ENCODE measurements at places on chromosomes 6 and 20.

DNA sequence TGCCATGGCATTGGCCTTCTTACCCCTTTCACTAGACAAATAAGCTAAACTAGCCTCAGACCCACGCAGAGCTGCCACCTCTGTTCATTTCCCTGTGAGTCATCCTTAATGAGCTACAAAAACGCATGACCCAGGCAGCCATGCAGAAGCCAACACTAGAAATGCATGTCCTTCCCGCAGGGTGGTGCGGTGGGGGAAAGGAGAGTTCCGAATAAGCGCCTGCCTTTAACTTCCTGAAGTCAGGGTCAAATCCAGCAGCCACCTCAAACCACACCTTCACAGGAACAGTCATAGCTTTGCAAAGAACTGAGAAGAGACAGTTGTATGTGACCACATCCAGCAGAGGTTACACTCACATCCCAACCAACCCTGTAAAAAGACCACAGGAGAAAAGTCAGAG lies 40.4 kb downstream of the IRF4 start:
- no peak for DNase-seq

GRCh38 chr6:108591040-108591816 lies 30.5 kb downstream of the FOXO3 start:
- DNase-seq = no peak

DNA sequence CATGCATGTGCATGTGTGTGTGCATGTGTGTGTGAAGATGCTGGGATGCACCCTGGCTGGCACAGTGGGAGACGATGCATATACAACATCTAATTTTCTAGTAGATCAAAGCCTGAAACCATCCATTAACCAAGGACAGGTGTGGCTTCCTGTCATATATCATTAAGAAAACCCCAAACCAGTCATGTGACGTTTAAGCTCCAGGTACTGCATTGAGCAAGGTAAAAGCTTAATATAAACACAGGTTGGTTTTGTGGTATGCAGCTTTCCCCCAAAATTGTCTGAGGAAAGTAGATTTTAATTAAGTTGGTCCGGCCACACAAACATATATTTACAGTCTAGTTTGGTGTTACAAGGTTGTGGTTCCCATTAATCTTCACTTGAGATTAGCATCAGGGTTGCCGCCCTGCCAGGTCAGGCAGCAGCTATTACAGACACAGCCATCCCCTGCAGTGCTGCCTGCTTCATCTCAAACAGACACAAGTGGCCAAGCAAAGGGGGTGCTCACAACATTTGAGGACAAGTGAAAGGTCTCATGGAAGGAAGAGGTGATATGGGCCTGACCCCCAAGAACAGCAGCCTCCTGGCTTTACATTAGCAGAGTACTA lies 48.6 kb upstream of the NAA20 start:
- no peak for DNase-seq

- DNase-seq = no peak
These were observed 27.7 kb upstream of the MPC1 start for GRCh38 chr6:166410426-166410935.

- DNase-seq = no peak
These were observed 197.6 kb upstream of the THBS2 start for GRCh38 chr6:169451065-169451838.

DNA sequence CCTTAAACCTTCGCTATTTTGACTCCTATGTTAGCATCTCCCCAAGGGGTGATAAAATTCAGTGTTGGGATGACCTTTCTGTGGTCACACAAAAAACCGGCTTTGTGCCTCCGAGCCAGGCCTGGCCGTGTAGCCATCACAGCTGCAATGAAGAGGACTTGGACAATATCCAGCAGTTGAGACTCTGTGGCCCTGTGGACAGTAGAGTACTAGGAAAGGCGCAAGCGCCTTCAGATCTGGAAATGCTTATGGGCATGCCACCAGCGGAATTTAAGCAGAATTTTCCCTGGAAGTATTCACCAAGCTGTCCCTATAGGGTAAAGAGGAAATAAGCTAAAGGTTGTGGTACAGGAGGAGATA lies 63.3 kb upstream of the SLC2A12 start:
- DNase-seq = no peak

DNA sequence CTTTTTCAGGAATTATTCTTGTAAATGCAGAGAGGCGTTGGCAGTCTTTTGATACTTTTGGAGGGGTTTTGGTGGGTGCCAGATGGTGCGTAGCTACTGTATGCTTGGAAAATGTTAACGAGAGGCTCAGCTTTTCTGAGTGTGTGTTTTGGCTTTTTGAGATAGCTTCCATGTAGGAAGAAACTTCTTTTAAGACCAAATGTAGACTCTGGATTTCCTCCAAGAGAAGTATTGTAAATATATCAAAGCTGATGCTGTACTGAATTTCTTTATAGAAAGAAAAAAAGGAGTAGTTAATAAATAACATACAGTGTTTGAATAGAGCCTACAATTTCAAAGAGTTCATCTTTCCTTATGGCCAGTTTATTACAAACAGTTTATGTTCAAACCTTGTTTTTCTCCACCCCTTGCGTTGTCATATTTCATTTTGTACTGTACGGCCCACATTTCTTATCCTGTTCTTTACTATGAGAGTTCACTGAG lies 16.7 kb downstream of the TIAM2 start:
- DNase-seq = no peak

- DNase-seq = no peak
These were observed 27.2 kb downstream of the ARID1B start for GRCh38 chr6:156804402-156804801.

- peak; percentile 11 for DNase-seq
These were observed 84.3 kb downstream of the CTNNBL1 start for GRCh38 chr20:37777988-37778659.

DNA sequence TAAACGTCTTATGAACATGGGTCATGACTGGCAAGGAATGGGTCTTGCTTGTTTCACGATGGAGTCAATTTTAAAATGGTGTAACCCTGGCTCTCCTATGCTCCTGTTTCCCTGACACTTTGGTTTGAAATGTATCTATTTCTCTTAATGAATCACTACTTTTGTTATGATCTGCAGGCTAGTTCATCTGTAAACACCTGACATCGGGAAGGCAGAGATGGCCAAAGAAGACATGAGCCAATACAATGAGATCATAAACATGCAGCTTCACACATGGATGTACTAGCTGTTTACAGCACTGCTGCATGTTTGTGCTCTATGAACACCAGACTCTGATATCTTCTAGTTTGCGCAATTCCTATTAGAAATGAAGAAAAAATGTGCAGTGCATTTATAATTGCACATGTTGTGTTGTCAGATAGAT lies 11.0 kb upstream of the RAD21L1 start:
- no peak for DNase-seq

DNA sequence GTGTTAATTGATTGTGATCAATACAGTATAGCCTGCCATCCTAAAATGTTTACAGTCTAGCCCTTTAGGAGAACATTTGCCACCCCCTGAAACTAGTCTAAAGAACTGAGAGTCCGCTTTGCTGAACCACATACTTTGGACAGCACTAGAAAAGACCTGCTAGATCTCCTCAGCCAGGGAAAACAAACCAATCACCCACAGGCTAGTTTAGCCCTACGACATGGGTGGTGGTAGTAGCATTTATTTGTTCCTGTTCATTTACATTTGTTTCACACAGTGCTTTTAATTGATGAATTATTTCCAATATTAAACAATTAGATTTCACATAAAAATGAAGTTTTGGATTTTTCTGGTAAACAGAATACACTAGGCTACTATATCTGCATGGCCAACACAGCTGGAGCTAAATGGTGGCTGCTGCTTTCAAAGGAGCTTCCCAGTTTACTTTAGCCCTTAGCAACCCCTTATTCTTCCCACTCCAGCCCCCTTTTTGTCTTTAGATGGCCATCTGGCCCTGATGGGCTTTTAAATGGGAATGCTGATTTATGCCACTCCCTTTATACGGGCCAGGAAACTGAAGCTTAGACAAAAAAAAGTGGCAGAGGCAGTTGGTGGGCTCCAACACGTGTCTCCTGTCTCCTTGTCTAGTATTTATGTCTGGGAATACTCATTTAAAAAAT lies 72.4 kb downstream of the ADGRG6 start:
- no peak for DNase-seq

DNA sequence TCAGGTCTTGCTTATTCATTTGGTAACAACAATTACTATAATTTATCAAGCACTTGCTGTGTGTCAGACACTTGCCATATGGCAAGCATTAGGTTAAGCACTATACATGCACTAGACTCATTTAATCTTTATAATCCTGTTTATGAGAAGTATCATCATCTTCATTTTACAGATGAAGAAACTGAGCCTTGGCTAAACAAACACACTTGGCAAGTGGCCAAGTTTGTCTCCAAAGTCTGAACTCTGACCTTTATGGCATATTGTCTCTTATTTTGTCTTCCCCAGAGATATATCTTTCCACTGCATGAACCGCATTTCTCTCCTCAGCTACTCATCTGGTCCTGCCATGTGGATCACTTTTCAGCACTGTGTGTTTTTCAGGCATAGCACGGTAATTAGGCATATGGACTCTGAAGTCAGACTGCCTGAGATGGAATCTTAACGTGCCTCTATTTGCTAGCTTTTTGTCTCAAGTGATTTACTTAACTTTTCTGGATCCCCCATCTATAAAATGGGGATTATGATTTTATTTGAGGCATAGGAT lies 4.7 kb downstream of the ADGRF5 start:
- DNase-seq = no peak

GRCh38 chr6:84227434-84228197 lies at the start of gene CEP162:
CEP162 (minus strand) TSS chr6:84227643; CDS start chr6:84226393, 1,250 bp downstream.
- peak; percentile 87 for DNase-seq

- no peak for DNase-seq
These were observed 228.7 kb downstream of the GJA1 start for GRCh38 chr6:121664158-121664557.

DNA sequence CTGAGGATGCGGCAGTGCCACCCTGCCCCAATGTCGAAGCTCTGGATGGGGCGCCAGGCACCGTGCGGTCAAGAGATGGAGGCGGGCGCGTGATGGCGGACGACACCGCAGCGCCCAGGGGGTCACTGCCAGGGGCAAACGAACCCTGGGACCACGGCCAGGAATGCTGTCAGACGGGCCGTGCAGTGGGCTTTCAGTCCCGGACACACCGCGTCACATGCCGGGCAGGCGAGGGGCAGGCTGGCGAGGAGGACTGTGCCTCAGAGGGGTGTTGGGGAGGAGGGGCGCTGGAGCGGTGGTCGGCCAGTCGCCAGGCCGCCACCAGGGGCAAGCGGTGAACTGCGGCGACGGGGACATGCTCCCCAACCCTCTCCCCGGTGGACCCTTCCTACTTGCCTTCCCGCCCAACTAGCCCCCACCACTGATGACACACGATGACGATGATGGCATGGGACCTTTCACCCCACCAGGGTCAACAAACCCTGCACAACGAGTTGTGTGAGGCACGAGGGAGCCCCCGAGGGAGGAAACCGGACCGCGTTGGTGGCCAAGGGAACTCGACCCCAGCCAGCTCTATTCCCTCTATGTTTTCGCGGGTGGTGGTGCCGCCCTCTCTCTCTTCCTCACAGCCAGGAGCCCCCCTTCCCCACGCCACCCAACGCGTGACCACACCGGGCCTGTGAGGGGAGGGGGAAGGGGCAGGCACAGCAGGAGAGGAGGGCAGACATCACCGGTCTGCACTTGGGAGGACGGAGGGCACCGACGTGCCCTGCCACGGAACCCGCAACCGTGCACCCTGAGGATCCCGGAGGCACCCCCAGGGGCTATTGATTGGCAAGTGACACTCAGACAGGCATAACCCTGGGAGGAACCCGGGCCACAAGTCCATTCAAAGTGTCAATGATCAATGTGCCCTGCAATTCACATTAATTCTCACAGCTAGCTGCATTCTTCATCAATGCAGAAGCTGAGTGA lies 1960.9 kb upstream of the DEFB115 start:
- no peak for DNase-seq

DNA sequence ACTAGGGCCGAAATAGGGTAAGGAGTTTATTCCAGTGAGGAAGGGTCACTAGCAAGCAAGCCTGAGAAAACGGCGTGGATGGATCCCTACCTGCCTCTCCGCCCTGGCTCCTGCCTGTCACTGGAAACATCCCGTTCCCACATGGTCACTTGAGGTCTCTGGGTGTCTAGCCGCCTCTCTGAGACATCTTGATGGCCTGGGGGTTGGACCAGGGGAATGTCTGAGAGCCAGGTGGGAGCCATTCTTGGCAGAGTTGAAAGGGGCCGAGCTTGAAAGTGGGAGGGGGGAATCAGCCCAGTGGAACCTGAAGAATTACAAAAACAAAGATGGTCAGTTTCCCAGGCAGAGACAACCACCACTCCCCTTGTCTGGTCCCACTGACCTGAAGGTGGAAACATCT lies 961 bp downstream of the CCHCR1 start:
- no peak for DNase-seq

DNA sequence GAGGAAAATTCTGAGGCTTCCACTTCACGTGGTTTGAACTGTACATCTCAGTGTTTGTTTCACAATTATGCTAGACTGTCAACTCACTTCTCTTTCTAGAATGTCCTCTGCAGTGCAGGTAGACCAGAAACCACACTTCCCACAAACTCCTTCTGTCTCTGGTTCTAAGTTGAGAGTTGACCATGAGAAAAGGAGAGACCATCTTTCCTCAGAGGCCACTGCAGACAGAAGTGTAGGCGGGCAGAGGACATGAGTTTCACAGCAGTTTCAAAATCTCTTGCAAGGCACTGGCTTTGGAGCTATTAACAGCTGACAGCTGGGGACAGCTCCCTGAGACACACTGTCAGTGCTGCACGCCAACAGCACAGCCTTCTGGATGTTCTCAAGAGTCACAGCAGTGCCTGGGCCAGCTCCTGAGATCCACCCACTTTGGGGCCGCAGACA lies 55.4 kb upstream of the MOXD1 start:
- DNase-seq = peak; percentile 11

DNA sequence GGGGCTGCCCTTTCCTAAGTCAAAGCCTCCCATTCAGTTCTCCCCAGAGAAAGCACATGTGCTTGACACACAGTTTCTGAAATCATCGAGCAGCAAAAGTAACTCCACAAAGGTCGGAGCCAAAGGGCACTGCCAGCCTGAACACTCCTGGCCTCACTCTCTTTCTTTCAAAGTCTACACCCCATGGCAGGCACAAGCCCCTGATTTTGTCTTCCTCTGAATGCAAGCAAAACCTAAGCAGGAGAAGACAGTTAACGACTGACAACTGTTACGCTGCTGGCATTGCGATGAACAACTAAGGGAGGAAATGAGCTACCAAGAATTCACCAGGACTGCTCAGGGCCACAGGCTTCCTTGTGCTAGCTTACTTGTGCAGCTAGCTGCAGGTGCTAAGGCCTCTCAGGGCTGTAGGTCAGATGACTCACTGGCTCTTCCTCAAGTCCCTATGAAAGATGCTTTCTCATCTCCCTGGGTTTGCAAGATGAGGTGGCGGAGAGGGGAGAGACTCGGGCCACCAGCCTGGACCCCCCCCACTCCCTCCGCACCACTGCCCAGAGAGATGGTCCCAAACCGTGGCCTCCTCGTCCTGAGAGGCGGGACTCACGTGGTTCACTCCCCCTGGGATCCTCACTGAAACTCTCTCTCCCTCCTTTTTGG lies 208.2 kb downstream of the DLL1 start:
- no peak for DNase-seq

- DNase-seq = no peak
These were observed 82.2 kb upstream of the CDH4 start for GRCh38 chr20:61169874-61170273.
